ENCODE measurements at places on chromosomes 2 and 18.

- DNase-seq, result no peak
These were observed 65.9 kb downstream of the CDH20 start for GRCh38 chr18:61398961-61399705.

GRCh38 chr2:51710222-51710621 lies 678.3 kb upstream of the NRXN1 start:
- no peak for DNase-seq

DNA sequence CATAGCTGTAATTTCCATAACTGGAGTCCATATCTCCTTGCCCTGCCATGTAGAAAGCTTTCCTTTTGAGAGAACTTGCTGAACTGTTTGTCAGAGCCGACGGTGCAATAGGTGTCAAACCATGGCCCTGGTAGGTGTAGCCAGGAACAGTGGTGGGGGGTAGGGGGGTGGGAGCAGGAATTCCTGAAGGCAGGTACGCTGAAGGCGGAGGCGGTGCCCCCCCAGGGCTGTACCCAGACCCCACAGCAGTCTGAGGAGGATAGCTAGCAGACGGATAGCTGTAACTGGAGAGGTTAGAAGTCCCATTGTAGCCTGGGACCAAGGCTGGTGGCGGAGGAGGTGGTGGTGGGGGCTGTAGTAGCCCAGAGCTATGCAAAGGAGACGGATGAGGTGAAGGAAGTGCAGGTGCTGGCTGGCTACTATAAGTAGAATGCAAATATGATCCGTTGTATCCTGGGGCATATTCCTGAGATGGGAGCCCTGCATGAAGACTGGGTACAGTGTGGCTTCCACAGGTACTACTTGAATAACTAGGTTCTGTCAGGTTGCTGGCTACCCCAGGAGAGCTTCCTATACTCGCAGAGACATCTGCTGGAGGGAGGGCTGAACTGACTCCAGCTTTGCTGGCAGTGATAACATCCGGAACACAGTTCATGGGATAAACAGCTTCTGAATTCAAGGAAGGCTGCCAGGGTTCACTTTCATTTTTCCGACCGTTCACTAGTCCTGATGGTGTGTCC lies 124.8 kb downstream of the FIGN start:
- no peak for DNase-seq

DNA sequence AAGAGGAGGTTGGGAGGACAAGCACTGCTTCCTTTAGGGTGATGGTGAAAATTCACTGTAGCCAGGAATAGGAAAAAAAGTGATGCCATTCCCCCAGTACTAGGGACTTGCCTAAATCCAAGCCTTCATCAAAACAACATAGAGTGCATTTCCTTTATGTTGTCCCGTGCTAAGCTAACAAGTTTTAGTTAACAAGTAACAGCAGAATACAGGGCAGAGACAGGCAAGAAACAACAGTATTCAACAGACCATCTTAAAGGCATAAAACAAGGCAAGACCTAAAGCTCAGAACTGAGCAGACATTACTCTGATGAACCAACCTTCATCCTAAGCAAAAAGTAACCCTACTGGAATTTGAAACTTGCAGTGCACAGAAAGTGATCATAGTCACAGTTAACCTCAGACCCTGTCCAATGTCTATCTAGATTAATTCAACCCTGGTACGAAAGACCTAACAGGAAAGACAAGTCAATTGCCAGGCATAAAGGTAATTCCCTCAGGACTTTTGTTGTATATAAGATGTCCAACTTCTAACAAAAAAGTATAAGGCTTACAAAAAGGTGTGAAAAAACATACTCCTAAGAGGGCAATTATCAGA lies 34.4 kb upstream of the GALNT1 start:
- DNase-seq, result no peak

DNA sequence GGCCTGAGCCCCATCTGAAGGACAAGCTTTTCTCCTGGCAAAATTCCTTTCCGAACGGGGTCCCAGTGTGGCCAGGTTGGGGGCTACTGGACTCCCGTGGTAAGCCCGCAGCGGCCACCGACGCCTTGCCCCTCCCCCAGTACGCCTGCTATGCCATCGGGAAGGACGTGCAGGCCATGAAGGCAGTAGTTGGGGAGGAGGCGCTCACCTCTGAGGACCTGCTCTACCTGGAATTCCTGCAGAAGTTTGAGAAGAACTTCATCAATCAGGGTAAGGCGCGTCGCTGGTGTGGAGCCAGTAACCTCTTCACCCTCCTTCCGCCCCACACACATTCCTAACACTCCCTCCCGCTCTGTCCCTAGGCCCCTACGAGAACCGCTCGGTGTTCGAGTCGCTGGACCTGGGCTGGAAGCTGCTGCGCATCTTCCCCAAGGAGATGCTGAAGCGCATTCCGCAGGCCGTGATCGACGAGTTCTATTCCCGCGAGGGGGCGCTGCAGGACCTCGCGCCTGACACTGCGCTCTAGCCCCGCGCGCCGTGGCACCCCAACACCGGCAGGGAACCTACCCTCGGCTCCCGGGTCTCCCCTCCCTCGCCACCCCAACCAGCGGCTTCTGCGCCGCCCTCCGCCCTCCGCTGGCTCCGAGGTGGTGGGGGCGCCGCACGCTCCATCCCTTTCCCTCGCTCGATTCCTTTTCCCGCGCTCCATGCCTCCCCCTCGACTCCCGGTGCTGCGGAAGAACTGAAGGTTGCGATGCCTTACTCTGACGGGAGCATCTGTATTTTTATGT lies 13.6 kb upstream of the ANKRD53 start:
- DNase-seq, result peak; percentile 73

DNA sequence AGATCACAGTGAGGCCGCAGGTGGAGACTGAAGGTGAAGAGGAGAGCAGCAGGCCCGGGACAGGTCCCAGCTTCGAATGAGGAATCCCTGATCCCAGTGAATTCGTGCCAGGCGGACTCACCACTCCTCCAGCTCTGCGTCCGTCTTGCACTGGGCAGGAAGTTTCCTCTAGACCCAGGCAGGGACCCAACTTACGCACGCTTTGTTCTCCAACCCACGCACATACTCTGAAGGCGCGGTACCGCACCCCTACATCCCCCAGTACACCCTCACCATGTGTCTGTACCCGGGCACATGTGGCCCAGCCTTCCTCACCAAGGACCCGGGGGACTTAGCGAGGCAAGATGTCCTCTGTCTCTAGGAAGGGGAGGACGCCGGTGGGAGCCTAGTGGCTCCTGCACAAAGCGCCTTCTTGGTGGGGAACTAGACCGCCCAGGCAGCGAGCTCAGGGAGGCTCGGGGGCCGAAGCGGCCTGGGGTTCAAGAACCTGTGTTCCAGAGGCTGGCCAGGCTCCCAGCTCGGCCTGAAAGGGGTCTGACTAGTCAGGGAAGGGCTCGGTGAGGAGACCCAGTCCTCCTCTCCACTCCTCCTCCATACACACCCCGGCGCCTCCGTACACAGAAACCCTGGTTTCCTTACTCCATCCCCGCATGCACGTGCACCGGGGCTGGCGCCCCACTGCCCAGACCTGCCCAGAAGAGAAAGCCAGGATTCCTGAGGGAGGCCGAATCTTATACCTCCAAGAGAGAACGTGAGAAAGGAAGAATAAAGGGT lies 38.3 kb upstream of the ATP6V1B1 start:
- no peak for DNase-seq

- no peak for DNase-seq
These were observed 209.4 kb upstream of the SP5 start for GRCh38 chr2:170505631-170506275.

GRCh38 chr2:234203135-234203984 lies 152.9 kb downstream of the SPP2 start:
- no peak for DNase-seq

GRCh38 chr2:104658144-104658835 lies 195.6 kb upstream of the POU3F3 start:
- DNase-seq, result no peak

DNA sequence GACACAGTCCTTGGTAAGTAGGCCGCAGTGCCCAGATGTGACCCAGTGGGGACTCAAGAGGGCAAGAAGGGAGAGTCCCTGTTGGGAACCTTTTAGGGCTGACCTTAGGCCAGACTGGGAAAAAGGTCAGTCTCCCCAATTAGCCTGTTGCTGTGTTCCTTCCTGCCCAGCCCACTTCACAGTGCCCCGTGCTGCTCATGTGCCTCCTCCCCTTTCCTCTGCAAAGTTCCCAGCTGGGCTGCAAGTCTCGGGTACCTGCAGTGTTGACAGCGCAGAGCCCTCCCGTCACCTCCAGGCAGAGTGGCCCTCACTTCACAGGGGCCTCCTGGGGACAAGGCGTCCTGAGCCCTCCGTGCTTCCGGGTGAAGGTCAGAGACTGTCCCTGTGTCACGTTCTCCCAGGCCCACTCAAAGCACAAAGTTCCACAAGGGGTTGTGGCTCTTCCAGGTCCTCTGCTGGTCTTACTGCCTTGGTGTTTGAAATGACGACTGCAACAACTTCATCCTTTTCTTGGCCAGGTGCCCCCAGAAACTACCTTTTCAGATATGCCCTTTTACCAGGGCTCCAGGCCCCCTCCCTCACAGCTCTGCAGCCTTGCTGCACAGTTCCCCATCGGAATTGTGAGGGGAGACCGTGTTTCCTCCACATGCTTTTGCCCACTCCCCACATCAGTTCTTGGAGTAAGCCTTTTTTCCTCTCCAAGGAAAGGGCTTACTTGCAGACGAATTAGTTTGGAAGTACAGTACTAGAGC lies 225.8 kb downstream of the ALPK2 start:
- DNase-seq, result no peak

DNA sequence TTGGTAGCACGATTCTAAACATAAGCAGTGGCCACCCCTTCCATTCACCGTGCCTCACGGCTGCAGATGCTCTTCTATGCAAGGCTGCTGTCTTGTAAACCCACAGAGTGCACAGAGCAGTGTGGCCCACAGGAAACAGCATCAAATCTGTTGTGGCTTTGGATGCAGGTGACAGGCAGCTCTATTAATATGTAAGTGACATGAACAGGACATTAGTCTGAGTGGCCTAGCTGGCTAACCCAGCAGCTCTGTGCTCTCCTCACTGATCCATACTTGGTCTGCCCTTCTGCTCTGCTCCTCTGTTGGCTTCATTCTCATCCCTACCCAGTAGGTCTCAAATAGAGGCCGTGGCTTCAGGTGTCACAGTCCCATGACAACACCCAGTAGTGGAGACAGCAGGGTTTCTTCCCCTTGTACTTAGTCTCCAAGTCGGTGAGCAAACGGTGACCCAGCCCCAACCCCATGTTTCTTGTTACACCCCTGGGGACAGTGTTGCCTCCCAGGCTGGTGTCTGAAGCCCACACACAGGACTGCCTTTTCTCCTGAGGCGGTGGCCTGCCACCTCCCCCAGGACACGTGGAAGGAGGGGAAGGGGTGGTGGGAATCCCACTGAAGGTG lies 5.8 kb downstream of the SH3RF3 start:
- DNase-seq, result no peak

- DNase-seq, result no peak
These were observed 62.7 kb downstream of the MBP start for GRCh38 chr18:77069931-77070330.

DNA sequence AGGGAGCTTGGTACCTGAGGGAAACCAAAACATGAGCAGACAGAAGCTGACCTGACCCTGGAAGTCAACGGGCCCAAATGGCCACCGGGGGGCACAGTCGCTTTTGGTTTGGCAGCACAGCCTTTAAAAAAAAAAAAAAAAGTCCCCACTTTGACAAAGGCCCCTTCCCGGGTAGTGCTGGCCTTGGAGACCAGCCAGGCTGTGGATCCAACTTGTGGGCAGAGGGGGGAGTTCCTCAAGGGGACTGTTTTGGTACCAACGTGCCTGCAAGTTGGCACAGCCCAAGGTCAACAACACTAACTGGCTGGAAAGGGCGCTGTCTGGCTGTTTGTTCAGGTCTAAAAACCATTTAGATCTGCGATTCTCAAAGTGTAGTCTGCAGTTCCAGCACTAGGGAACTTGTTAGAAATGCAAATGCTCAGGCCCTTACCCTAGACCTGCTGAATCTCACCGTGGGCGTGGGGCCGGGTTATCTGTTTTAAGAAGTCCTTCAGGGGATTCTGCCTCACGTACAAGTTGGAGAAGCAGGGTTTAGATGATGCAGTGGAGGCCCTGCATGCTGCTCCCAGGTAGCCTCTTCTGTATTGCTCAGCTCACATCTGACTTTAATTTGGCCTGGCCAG lies 83.0 kb downstream of the LPIN1 start:
- peak; percentile 2 for DNase-seq

DNA sequence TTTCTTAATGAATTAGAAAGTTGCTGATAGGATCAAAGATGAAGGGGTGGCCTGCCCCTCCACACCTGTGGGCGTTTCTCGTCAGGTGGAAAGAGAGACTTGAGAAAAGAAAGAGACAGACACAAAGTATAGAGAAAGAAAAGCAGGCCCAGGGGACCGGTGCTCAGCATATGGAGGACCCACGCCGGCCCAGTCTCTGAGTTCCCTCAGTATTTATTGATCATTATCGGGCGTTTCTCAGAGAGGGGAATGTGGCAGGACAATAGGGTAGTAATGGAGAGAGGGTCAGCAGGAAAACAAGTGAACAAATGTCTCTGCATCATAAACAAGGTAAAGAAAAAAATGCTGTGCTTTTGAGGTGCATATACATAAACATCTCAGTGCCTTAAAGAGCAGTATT lies 144.3 kb downstream of the CCDC102B start:
- no peak for DNase-seq

- no peak for DNase-seq
These were observed 8.4 kb upstream of the CIDEA start for GRCh38 chr18:12245793-12246135.

DNA sequence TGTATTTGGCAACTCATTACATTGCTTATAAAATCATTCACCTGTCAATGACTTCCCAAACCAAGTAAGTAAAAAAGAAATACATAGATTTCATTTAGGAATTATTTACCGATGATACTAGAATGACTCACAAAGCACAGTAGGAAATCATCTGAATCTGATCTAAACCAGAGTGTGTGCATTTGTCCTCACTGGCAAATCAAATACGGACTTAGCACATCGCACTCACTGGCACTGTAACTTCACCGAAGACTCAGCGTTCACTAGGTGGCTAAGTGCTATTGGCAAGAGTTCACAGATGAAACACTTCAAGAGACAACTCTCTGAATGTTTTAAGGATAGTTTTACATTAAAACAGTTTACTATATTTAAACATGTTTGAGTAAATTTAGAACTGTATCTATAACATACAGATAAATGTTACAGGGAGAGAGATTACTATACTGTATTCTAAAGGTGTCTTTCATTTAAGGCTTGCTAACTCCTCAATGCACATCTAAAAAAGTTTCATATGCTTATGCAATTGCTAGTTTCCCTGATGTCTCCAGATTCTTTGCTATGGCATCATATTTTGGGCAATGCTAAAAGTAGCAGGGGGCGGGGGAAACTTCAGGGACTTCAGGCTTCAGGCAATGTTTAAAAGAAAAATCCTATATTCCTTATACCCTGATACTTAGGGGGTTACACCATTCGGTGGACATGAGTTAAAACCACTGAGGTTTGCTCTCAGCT lies 48.8 kb downstream of the STK39 start:
- no peak for DNase-seq

DNA sequence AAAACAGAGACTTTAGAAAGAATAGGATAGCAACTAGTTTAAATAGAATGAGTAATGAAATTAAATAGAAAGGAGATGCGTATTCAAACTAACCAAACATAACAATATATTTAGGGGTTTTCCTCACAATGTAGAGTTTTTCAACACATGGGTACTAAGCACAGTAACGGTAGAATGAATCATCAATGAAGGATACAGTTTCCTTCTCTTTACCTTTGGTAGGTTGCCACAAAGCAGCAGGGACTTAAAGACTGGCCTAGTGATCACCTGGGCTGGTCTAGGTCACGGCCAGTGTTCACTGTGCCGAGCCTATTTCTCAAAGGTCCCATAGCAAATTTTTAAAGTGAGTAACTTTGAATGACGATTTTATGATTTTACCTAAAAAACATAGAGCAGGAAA lies 311.7 kb downstream of the XIRP2 start:
- DNase-seq, result no peak

- no peak for DNase-seq
These were observed 83.7 kb downstream of the FMNL2 start for GRCh38 chr2:152418688-152419087.

GRCh38 chr2:233481368-233482142 lies 85.0 kb downstream of the USP40 start:
- no peak for DNase-seq

Measured in activated T-helper 1 cell treated with anti-CD3 and anti-CD28 coated beads, Interleukin-12 subunit alpha, Interleukin-12 subunit beta, Interleukin-2, Interleukin-4 antibody, amounts not matched to agents 30 ng/mL and 10 ng/mL and 1 ng/mL, durations not matched to agents 14 hours and 24 hours and 36 hours (primary cell).